Activated CD8-positive, alpha-beta T cell treated with anti-CD3 and anti-CD28 coated beads for 36 hours (primary cell): ENCODE measurements at places on chromosomes 1 and 21. TPM values are rescaled to one million over a fixed set of nuclear protein-coding genes. Genes with fewer than 3 reads are reported as not detected.

GRCh38 chr1:242522304-242522945 lies 2.1 kb downstream of the PLD5 start:
- no peaks in the 10 kb centered on the region for H3K36me3 ChIP-seq
- no peak for DNase-seq
- H3K4me3 ChIP-seq, result no peak overlapping the region
- H3K27me3 ChIP-seq, result peaks cover 50% of the 10 kb centered on the region
- no peaks in the 10 kb centered on the region for H3K4me1 ChIP-seq

- no peaks in the 10 kb centered on the region for H3K27me3 ChIP-seq
- H3K4me1 ChIP-seq, result no peaks in the 10 kb centered on the region
- H3K4me3 ChIP-seq, result no peak overlapping the region
Measured at GRCh38 chr1:215824245-215824644, 257.1 kb downstream of the KCTD3 start.

The INSRR gene
- 0.47 TPM for total RNA-seq

DNA sequence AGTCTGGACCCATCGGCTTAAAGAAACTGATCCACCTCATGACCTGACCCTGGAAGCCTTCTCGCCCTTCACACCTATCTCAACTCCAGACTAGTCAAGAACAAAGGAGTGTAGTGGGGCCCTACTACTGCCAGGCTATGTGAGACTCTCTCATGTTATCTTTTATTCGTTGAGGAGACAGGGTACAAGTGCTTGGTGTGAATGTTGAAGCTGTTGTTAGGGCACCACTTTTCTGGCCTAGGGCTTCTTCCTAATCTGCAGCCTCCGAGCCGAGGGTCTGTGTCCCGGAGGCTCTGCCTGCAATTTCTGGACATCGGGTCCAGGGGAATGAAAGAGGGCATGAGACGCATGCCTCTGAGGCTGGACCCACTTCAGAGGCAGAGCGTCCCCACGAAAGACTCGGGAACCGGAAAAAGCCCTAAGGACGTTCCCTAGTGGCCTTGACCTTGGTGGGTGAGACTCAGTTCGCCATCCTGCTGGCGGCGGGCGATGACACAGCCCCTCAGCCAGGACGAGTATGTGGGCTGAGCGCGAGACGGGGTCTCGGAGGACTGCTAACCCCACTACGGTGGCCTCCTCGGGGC lies 671 bp downstream of the DNAJC11 start:
- H3K27me3 ChIP-seq, result no peaks in the 10 kb centered on the region
- H3K4me3 ChIP-seq, result peak overlapping the region; percentile 91

DNA sequence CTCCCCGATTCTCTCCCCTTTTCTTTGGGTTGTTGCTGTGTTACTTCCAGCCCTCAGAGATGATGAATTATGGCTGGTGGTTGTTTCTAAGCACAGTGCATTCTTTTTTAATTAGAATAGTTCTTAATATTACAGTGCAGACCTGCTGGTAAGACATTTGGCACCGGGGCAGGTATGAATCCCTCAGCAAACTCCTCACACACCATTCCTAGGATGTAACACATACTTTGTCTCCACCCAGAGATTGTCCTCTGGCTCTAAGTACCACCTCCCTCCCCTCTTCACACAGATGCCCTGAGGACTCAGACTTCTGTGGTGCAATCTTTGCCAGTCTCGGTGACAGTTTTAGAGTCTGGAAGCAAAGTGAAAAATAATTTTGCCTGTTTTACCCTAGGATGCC lies 143.1 kb downstream of the HLX start:
- H3K36me3 ChIP-seq, result no peaks in the 10 kb centered on the region
- H3K27ac ChIP-seq, result no peak overlapping the region
- no peaks in the 10 kb centered on the region for H3K4me1 ChIP-seq
- peaks cover 3% of the 10 kb centered on the region for H3K27me3 ChIP-seq

The CELA2B gene
- not detected for total RNA-seq

The IFI44 gene
- total RNA-seq, result 37.2 TPM

The CHODL gene
- total RNA-seq, result not detected

- no peaks in the 10 kb centered on the region for H3K36me3 ChIP-seq
- no peak overlapping the region for H3K4me3 ChIP-seq
- no peak overlapping the region for H3K27ac ChIP-seq
- DNase-seq, result no peak
- H3K4me1 ChIP-seq, result no peaks in the 10 kb centered on the region
- H3K27me3 ChIP-seq, result no peaks in the 10 kb centered on the region
Measured at GRCh38 chr1:60419023-60419422, 345.5 kb upstream of the C1orf87 start.

DNA sequence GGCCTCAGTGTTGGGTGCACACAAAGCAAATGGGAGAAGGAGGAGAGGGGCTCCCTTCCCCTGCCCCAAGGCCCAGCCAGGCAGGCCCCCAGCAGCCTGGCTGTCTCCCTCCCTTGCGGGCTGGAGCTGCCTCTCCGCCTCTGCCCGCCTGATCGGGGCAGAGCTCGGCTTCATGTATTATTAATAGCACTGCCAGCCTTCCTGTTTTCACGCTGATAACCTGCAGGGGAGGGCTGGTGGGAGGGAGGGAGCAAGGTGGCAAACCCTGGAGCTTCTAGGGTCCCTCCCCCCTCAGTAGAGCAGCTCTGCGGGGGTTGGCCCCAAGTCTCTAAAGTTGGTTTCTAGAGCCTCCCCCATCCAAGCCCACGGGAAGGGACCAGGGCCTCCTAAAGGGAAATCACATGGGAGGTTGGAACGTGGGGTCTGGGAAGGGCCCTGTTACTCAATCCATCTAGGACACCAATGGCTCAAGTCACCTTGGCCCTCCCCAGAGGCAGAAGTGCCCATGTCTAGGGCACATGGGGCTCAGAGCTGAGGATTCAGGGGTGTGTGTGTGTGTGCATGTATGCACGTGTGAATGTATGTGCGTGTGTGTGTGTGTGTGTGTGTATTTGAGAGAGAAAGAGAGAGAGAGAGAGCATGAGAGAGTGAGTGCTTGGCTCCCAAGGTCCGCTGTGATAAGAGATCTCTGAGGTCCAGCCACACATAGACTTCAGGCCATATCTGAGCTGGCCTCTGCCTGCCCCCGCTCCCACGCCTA lies 21.8 kb upstream of the POU3F1 start:
- peaks cover 28% of the 10 kb centered on the region for H3K27me3 ChIP-seq
- H3K36me3 ChIP-seq, result no peaks in the 10 kb centered on the region
- DNase-seq, result no peak
- no peak overlapping the region for H3K4me3 ChIP-seq
- no peak overlapping the region for H3K27ac ChIP-seq
